CD14-positive monocyte (primary cell): ENCODE measurements at places on chromosomes 7 and 10. TPM values are rescaled to one million over a fixed set of nuclear protein-coding genes. Genes with fewer than 3 reads are reported as not detected.
A peak's percentile ranks its signal among the peaks of the same experiment; 100 is the strongest.

- no peak for DNase-seq
- no peak overlapping the region for H3K27ac ChIP-seq
- H3K27me3 ChIP-seq, result no peaks in the 10 kb centered on the region
- no peaks in the 10 kb centered on the region for H3K36me3 ChIP-seq
- H3K4me3 ChIP-seq, result no peak overlapping the region
Observed at GRCh38 chr10:129244298-129244697, 222.7 kb upstream of the MGMT start.

GRCh38 chr10:24784061-24784460 is 60.4 kb upstream of the ARHGAP21 start:
- no peak overlapping the region for H3K27ac ChIP-seq
- H3K27me3 ChIP-seq, result no peaks in the 10 kb centered on the region
- no peaks in the 10 kb centered on the region for H3K4me1 ChIP-seq
- no peaks in the 10 kb centered on the region for H3K36me3 ChIP-seq
- no peak overlapping the region for H3K4me3 ChIP-seq

DNA sequence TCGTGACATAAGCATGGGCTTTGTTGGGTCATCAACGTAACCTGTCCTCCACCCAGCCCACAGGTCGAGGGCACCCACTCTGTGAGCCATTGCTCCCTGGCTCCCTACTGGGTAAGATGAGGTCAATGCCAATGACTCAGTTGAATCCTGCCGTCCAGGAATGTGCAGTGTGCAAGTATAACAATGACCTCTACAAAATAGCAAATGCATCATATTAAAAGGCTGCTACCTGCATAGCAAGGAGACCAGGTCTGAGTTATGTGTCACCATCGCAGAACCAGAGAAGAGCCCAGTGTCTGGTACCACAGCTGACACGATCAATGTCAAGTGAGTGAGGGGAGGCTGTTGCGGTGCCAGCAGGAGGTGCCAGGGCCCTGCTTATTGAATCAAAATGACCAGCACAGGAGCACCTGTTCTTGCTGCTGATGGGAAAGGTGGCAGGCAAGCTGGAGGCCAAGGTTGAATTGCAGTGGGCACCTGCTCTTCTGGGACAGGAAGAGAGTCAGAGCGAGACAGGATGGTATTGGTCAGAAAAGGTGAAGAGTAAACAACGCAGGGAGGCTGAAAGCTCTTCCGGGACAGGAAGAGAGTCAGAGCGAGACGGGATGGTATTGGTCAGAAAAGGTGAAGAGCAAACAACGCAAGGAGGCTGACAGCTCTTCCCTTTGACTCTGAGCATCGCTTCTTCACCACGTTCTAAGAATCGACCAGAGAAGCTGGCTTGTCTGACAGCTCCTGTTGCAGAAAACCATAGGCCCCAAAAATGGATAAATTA is 108.7 kb upstream of the ADAM12 start:
- no peak overlapping the region for H3K4me3 ChIP-seq
- no peaks in the 10 kb centered on the region for H3K36me3 ChIP-seq

DNA sequence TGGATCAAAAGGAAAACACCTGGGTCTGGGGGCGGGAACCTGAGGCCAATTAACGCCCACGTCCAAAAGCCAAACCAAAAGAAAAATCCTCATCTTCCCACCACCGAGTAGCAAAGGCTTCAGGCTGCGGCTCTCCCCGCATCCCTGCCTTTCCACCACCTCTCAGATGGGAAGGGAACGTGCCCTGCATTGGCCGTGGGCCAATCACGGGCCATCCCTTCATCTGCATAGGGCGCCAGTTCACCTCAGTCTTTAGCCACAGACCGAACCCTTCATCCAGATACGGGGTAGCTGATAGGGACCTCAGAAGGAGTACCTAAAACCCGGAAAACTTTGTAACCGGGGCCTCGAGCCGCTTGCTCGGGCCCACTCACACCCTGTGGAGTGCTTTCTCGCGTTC is 626 bp downstream of the PRPF18 start:
- H3K36me3 ChIP-seq, result peaks cover 8% of the 10 kb centered on the region
- peaks cover 5% of the 10 kb centered on the region for H3K27me3 ChIP-seq
- peaks cover 15% of the 10 kb centered on the region for H3K4me1 ChIP-seq
- H3K4me3 ChIP-seq, result peak overlapping the region; percentile 86

DNA sequence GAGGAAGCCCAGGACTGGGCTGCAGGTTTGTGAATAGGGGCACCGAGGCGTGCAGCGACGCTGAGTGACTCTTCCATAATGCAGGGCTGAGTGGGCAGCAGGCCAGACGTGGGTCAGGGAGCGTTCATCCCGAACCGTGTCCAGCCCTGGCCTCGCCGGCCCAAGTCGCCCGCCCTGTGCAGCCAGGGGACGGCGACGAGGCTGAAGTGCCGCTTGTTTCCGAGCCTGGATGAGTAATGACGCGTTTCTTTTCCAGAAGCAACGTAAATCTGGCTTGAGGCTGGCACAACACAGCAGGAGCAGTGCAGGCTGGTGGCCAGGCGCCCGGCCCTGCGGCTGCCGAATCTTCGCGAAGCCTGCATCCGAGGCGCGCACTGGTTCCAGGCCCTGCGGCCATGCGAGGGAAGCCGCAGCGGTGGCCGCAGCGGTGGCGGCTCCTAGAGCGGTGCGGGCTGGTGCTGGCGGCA is 74.0 kb upstream of the SEC61G start:
- no peak overlapping the region for H3K4me3 ChIP-seq
- DNase-seq, result no peak
- H3K27me3 ChIP-seq, result no peaks in the 10 kb centered on the region
- peaks cover 12% of the 10 kb centered on the region for H3K4me1 ChIP-seq
- no peaks in the 10 kb centered on the region for H3K36me3 ChIP-seq
- no peak overlapping the region for H3K27ac ChIP-seq

Gene ACTL6B
- not detected for polyA plus RNA-seq
